ENCODE measurements at places on chromosomes 3 and 15.
A peak's percentile ranks its signal among the peaks of the same experiment; 100 is the strongest.

DNA sequence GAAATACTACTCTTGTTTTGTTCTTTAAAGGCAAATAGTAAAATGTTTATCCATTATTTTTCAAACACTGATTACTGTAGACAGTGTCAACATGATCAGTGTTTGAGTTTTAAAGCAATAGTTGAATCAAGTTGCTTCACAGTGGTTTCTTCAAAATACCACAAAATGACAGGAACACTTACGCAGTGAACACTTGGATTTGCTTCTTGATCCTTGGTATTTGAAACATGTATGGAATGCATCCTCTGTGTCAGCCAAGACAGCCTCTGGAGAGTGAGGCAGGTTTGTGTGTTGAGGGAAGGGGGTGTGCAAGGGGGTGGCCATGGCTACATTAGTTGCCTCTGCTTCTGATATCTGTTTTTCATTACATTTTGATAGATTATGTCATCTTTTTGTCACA, 413.0 kb downstream of the RBMS3 start:
- no peak for DNase-seq

DNA sequence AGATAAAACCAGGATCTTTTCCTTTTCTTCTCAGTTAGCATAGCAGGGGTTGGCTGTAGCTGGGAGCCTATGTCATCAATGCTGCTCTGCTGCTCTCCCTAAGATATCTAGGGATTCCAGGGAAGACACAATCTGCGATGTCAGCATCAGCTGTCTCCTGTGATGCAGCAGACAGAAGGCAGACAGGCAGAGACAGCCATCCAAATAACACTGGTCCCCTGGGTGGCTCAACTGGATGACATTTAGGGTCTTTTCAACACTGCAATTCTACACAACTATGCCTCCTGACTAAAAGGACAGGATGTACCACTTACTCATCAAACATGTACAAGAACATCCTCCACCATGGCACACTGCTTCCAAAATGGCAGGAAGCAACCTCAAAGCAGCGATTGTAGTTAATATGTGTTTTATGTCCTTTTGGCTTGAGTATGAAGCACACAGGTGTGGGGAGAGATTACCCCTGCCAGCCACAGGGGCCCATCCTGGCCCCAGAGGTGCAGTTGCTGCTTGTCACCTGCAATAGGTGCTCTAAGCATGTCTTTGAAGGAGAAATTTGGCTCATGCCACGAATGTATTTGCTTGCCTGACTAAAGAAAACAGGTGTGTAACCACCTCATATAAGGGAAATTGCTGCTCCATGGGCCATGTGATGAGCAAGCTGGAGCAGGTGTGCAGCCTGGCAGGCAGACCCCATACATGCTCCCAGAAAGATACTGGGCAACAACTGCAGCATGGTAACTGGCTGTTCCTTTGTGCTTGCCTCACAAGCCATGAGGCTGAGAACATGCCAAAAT, 357.8 kb downstream of the VPS13C start:
- no peak for DNase-seq

- DNase-seq: no peak
These were observed 46.6 kb upstream of the TCF12 start for GRCh38 chr15:56871867-56872266.

DNA sequence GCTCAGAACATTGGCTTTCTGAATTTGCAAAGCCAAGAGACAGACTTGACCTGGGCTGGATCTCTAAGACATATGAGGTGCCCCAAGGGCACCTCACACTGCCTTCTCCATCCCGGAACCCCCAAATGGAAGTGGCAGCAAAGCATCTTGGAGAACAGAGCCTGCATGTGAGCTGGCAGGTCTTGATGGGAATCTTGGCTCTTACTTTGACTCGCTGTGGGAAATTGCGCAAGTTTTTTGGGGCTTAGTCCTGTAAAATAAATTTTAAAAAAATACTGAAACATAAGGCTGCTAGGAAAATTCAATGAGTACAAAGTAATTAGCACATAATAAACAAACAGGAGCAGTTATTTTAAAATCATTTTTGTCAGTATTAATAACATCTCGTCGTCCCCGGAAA, 13.7 kb upstream of the SEC22A start:
- DNase-seq: no peak

DNA sequence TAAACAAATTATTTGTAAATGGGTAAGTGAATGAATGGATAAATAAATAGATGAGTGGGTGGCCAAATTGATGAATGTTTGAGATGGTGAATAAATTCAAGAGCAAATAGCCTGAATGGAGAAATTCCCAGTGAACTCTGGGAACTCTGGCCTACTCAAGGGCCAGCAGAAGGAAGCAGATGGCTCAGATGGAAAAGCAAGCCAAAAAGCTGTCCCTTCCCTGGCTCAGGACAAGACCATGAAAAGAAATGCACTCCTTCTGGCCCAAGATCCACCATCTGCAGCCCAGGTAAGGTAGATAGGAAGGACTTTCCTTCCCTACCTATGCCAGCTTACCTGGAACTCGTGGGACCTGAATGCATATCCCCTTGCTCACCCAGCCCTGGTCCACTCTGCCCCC, 37.6 kb upstream of the CLDN18 start:
- no peak for DNase-seq

DNA sequence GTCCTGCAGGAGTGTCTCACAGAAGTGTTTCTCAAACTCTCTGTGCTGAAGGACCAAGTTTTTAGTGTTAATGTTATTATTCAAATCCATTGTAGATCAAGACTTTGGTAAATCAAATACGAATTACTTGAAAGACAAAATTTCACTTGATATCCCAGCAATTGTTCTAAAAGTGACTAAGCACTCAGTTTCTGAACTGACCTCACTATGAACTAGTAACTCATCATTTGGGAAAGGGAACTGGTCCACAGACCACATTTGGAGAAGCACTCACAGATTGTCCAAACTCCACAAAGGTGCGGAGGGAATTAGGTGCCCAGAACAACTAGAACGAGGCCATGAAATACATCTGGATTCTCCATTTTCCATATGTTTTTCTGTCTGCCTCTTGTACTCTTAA, 25.6 kb downstream of the FAM43A start:
- no peak for DNase-seq

GRCh38 chr3:58495101-58495500, 3.2 kb downstream of the KCTD6 start:
- no peak for DNase-seq

DNA sequence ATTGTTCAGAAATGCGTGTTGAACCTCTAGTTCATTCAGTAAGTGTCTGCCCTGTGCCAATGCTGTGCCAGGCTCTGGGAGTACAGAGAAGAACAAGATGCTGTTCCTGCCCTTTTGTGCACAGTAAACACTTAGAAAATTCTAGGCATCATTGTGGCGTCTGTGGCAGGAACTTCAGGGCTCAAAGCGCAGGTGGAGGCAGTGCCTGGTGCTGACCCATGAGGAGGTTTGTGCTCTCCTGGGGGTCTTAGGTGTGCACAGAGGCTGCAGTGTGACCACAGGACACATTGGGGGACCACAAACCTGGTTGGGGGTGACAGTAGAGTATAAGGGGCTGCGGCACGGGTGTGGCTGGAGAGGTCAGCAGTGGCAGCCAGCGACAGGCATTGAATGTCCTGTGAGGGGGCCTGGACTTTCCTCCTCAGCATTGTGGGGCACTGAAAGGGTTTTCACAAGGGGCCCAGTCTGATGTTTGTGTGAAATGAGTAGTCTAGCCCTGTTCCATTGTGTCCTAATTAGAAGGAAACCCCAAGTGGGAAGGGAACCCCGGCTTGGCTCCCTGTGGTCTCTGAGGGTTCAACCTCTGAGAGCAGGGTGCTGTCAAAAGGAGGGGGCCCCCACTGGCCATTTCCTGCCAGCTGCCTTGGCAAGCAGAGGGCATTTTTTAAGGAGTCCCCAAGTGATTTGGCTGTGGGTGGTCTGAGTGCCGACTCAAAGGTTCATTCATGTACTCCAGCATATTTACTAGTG, 20.9 kb downstream of the MRAS start:
- no peak for DNase-seq

GRCh38 chr3:131856171-131856570, 178.6 kb downstream of the CPNE4 start:
- DNase-seq: no peak

DNA sequence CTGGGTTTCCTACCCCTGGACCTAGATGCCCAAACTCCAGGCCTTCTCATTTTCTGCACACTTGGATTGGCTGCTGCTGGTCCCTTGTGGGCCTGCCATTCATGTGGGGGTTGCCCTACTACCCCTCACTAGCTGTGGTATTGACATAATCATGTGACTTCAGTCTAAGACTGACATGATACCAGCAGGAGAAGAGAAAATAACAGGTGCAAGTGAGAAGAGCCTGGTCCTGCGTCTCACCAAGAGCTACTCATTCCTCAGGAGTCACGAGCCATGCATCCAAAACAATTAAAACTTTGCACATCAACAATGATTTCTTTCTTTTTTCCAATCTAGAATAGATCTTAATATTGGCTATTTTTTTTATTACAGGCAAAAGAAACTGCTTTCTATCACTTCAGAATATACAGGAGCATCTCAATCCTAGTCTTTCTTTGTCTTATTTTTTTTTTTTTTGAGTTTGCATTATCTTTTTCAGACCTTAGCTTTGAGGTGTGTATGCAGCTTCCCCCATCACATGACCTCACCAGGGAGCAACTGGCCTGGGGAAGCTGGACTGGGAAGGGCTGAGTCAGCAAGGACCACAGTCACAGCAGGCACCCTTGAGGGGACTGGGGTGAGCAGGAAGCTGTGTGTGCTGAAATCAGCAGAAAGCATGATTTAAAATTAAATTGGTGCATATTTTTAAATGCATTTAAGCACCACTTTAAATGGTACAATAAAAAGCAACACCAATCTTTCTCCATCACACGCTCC, 27.6 kb downstream of the SLC9A9 start:
- no peak for DNase-seq

DNA sequence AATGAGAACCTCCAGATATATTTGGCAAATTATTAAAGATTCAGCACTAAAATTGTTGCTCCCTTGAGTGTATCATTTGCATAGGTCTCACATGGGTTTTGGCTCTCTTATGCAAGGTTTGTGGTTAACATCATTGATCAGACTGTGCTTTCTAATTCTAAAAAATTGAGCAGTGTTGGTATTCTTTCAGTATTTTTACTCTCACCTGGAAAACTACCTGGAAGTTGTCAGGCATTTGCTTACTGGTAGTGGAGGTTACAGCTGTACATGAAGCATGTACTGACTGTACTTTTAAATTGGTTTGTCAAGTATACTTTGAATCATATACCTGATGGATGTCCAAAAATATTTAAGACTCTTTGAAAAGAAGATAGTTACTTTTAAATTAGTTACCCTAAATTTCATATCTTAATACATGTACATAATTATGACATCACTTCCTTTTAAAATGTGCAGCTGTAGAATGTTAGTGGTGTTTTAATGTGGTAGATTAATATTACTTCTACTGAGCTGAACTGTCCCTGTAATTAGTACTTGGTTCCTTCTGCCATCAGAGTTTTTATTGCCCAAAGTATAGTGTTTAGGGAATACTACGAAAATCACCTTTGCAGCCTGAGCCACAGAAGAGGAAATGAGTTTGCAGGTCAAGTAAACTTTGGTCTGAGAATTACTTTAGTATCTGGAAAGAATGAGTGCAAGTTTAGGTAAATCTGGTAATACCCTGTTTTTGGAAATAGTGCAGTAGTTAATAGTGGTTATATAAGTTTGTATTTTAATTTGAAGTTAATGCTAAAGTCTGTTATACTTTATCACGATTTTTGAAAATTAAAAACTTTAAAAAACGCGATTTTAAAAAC, 2.8 kb downstream of the CHD2 start:
- no peak for DNase-seq

DNA sequence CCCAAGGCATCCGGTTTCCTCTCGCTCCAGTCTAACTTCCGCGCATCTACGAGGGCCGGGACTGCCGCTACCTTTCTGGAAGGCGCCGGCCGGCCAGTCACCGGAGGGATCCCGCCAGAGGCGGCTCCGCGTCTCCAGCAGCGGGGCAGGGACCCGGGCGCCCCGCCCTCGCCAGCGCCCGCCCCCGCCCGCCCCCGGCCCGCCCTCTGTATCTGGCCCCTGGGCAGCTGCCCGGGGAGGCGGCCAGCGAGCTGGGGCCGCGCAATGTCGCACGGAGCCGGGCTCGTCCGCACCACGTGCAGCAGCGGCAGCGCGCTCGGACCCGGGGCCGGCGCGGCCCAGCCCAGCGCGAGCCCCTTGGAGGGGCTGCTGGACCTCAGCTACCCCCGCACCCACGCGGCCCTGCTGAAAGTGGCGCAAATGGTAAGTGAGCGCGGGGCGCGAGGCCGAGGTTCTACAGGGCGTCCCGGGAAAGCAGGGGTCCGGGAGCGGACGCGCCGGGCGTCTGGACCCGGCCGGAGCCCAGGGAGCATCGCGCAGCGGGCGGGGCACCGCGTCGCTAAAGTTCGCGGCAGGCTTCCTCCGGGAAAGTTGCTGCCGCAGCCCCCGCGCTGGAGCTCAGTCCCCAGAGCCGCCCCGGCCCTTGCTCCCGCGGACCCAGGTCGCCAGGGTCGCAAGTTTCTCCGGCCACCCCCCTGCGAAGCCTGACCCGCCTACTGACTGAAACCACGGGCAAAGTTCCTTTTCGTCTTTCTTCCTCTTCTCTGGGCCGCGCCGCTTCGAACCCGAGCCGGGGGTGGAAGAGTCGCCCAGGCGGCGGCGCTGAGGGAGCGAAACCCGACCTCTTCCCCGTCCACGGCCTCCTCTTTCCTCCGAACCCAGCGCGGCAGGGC, at the start of gene CMTM7:
CMTM7 (plus strand) TSS at position 211 of the 893 bp plus-strand sequence; CDS start at position 265, 54 bp downstream.
- peak; percentile 77 for DNase-seq

GRCh38 chr15:76863123-76863522, 42.0 kb downstream of the SCAPER start:
- DNase-seq: no peak

DNA sequence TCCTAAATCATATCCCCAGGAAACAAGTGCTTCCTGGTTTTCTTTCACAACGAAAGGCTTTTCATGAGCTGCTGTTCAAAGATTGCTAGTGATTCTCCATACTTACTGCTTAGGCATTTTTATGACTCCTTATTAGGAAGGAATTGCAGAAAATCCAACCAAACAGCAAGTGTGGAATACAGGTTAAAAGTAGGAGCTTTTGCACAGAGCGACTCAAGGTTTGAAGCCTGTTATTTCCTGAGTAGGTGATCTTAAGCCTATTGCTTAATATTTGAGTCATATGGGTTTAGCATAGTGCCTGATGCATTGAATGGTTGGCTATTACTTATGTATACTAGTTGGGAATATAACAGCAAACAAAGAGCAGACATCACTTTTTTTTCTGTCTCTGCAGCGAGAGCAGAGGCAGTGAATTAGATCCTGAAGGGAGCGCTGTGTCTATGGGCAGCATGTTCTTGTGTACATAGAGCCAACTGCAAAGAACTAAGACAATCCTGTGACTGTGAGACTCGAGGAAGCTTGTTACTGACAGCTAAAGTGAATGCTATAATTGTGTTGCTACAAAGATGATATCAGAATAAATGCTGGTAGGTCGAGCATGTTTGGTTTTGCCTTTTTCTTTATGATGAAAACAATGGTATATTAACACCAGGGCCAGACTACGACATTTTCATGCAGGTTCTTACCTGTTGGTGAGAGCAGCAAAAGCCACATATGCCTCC, 6.3 kb downstream of the TM4SF1 start:
- no peak for DNase-seq

- no peak for DNase-seq
These were observed 70.3 kb downstream of the ARNT2 start for GRCh38 chr15:80474224-80475215.

GRCh38 chr3:183564046-183564445, 8.5 kb upstream of the KLHL6 start:
- DNase-seq: no peak
